ENCODE measurements at places on chromosomes 13 and 19.
A peak's percentile ranks its signal among the peaks of the same experiment; 100 is the strongest.

- DNase-seq, result no peak
Measured at GRCh38 chr13:40477623-40478608, 188.5 kb downstream of the FOXO1 start.

DNA sequence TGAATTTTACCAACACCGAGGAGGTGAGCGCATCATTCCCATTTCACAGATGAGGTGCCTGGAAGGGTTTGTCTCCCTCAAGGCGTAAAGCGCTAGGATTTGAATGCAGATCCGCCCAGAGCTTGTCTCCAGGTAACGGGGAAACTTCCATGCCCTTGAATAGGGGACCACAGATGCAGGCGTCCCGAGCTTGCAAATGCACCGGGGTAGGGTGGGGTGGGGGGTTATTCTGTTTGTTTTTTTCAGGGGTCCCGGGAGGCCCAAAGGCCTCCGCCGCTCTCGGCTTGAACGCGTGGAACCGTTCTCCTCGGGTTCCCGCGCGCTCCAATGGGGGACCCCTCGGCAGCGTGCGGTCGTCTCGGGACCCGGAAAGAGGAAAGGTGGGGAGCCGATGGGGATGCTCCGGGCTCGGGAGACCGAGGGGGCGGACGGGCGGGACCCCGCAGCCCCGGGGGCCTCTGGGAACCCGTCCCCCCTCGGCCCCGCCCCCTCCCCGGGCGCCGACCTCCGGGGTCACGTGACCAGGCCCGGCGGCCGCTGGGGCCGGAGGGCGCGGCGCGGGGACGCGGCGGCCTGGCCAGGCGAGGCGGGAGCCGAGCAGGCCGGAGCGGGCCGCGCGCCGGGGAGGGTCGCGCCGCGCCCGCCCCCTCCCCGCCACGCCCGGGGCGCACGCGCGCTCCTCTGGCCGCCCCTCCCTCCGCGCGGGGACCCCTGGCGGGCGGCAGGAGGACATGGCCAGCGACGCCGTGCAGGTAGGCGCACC, at the start of gene PKN1:
Gene PKN1 (plus strand): TSS at position 516 of the 763 bp plus-strand sequence. CDS start 216 bp downstream, at position 732.
- no peak for DNase-seq

- DNase-seq, result no peak
Measured at GRCh38 chr13:113460599-113460998, 7.3 kb upstream of the ADPRHL1 start.

DNA sequence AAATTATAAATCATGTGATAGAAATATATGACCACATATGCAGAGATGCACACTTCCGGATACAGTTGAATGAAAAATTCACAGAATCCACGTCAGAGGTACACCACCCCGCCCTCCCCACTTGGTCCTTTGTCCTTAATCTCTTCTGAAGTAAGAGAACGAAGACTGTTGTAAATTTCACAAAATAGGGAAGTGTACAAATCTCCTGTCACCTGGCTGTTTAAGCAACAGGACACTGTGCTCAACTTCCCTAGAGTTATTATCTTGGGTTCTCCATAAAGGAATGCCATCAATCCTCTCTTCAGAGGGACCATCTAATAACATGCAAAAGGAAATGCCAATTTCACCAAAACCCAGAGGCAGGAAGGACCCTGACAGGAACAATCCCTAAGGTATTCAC, 10.5 kb upstream of the CEACAM6 start:
- no peak for DNase-seq

- no peak for DNase-seq
Measured at GRCh38 chr13:60603049-60603448, 206.0 kb downstream of the TDRD3 start.

DNA sequence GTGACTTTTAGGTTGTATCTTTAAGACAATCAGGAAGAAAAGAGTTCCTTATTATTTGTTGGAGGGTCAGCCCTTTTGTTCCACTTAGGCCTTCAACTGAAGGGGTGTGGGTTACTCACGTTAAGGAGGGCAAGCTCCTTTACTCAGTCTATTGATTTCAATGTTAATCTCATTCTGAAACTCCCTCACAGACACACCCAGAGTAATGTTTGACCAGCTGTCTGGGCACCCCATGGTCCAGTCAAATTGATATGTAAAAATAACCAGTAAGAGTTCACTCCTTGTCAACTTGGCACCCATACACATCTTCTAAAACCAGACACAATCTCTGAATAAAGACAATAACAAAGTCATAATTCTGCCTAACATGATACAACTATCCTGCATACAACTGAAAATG, 292.9 kb downstream of the KLF5 start:
- DNase-seq, result no peak

DNA sequence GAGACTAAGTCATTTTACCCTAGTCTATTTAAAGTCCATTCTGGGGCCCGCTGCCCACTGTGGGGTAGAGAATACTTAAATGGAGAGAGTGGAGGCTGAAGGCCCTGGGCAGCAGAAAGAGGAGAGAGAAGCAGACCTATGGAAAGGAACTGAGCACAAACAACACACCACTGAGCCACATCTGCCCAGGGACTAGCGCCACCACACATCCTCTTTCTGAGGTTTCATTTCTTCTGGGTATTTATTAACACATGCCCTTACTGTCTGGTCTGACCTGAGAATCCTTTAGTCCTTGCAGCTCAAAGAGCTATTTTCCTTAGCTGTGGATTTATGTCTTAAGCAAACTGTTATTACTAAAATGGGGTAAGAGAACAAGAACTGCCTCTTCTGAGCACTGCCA, 154.0 kb downstream of the NALCN start:
- no peak for DNase-seq

DNA sequence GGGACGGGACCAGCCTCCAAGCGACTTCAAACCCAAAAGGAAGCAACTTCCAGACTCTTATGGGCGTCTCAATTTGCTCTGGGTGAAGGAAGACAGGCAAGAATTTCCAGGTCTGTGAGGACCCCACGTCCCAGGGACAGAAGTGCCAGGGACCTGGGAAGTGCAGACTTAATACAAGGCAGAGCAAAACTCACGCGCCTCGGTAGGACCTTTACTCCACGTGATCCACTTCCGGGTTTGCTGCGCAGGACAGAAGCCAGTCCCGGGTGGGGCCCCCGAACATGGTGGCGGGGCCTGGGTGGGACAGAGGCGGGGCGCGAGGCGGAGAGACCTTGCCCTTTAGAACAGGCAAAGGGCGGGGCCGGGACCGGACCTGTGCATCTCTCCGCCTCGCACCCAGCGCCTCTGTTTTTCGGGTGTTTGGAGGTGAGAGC, 9.3 kb downstream of the ZNF611 start:
- no peak for DNase-seq

DNA sequence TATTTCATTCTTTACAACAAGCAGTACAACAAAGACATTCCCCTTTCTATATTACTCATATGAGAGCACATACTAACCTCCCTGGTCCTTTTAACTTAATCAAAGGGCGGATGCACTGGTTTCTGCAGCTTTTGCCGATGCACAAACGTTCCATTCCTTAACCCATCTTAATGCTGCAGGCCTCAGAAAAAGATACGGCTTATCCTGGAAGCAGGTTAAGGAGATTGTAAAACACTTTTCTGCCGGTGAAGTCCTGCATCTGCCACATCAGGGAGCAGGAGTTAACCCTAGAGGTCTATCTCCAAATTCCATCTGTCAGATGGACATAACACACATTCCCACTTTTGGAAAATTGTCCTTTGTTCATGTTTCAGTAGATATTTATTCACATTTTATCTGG, 11.5 kb upstream of the ZNF814 start:
- DNase-seq, result no peak

DNA sequence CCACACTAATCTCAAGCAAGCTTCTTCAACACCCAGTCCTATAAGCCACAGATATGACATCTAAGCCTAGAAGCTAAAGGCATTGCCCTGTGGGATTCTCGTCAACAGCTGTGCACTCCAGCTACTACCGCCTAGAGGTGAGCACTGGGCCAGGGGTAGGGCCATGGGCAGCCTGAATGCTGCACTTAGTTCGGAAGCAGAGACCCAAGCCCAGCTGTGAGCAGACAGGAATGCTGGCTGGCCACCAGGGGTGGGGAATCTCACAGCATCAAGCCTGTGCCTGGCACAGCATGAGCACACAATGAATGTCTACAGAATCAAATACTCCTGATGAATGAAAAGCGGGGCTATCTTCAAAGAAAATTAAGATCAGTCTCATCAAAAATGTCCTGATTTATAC, 167.5 kb upstream of the UBL3 start:
- DNase-seq, result no peak

DNA sequence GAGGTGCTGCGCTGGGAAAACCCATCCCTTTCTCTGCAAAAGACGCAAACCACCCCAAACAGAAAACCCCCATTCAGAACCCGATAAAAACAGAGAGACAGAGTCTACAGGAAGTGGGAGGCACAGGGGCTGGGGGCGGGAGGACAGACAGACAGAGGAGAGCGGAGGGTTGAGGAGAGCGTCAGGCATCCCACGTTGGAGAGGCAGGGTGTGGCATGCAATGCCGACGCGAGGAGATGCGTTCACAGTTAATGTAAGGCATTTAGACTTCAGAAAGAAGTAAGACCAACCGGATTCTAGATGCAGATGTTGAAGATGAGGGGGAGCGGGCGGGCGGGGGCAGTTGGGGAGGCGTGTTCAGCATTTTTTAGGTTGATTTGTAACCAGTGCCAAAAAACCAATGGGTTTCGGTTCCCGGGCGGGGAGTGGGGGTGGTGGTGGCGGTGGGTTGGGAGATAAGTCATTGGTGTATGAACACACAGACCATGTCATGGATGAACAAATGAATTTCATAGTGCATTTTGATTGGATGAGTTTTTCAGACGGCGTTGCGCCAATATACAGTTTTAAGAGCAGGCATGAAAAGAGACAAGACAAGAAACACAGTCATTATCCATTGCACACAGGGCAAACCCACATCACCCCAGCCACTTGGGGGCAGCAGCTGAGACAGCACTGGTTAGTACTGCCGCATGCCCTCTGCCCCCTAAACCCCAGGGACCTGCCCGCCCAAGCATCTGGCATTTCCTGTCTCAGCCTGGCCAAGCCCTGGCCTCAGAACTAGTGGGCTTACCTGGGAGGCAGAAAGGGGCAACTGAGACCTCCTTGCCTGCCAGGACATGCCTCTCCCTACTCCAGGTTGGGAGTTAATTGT, 91.3 kb downstream of the IER2 start:
- no peak for DNase-seq

- DNase-seq, result no peak
Measured at GRCh38 chr13:67462098-67462497, 232.0 kb upstream of the PCDH9 start.

DNA sequence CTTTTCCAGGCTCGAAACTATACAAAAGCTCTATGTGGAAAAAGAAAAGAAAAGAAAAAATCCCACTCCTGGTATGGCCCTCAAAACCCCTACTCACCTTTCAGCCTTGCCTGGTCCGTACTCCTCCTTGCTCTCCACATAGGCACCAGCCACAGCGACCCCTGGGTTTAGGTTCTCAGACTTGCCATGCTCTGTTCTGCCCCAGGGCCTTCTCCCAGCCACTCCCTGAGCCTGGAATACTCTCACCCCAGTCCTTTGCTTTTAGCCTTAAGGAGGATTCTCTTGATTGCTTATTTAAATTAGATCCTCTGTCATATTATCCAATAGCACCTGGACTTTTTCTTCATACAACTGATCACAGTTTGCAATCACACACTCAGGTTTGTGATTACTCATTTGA, 522.5 kb downstream of the DIAPH3 start:
- DNase-seq, result no peak

GRCh38 chr13:105703843-105704242, 831.6 kb downstream of the EFNB2 start:
- no peak for DNase-seq

DNA sequence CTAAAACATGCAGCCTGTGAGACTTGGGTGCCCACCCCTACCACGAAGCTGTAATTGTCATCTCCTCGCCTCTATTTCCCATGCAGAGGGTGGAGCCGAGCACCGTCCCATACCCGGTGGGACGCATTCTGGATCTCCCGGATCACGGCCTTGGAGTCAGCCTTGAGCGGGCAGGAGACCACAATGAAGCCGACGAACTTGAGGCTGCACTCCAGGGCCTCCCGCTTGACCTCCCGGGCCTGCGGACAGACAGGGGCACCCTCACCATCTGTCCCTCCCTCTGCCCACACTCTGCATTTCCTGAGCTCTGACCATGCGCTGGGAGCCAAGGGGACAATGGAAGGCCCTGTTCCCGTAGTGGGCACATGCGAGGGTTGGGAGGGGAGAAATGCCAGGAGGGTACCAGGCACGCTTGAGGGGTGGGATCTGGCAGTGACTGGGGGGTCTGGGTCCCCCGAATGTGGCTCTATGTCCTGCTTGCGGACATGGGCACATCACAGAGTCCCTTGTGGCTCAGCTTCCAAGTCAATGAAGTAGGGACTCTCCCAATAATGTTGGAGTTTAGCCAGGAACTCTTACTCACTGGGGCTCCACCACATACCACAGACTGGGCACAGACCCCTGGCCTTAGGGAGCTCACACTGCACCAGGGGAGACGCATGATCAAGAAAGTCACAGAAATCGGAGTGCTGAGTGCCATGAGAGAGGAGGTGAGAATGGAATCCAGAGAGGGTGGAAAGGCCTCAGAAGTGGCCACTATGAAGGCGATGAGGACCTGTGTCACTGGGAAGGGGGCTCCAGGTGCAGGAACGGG, 9.2 kb upstream of the GMIP start:
- DNase-seq, result no peak

DNA sequence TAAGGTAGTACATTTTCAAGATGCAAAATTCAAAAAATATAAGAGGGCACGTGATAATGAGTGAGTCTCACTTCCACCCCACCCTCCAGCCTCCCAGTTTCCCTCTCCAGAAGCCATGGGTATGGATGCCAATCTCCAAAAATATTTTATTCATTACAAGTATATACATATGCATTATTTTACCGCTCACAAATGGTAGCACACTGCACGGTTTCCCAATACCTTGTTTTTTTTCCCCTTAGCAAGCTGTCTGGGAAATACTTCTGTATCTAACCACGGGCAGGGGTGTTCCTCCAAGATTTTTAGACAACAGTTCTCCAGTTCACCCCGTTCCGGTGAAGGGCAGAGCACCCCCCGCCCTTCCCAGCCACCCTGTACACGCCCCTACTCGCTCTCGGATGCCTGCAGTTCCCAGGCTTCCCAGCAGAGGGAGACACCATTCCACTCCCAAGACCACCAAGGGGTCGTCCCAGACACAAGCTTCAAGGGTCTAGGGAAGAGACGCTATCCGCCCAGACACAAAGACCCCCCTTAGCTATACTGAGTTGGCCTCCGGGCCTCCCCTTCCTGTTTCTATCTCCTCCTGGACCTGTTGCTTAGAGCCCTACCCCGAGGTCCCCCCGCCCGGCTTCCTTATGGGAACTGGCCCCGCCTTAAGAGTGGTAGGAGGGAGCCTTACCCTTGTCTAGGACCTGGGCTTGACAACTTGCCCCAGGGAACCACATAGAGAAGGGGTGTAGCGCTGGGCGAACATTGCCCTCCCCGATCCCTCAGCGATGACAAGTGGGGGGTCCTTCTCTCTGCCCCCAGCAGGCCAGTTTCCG, 1.1 kb upstream of the FXYD3 start:
- peak; percentile 83 for DNase-seq

- DNase-seq, result no peak
Measured at GRCh38 chr13:112441779-112442310, 65.7 kb downstream of the SPACA7 start.

Data from omental fat pad (tissue), 4 donors.